ENCODE measurements at places on chromosomes 12 and 14.
A peak's percentile ranks its signal among the peaks of the same experiment; 100 is the strongest.

- peak; percentile 24 for DNase-seq
These were observed 57.9 kb downstream of the RFLNA start for GRCh38 chr12:124352839-124353238.

GRCh38 chr12:65121049-65121955 lies at the start of gene WIF1:
TSS of gene WIF1 (minus strand) at chr12:65121305. CDS start at chr12:65121191, 114 bp downstream.
- peak; percentile 40 for DNase-seq

DNA sequence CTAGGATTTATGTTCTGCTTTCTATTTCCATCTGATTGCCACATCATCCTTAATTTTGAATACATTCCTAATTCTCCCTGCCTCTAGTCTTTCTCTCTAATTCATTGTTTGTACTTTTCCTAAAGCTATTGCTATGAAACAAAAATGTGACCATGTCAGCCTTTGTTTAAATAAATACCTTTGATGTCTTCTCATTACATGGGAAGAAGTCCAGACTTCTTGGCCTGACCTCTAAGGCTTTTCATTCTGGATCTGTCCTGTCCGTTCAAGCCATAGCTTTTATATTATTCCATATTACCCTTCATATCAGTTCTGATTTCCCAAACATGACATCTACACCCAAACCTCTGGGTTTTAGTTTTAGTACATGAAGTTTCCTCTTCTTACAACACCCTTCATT lies 91.4 kb downstream of the CDK17 start:
- no peak for DNase-seq

- peak; percentile 77 for DNase-seq
These were observed 5.2 kb upstream of the KRT85 start for GRCh38 chr12:52372216-52373154.

DNA sequence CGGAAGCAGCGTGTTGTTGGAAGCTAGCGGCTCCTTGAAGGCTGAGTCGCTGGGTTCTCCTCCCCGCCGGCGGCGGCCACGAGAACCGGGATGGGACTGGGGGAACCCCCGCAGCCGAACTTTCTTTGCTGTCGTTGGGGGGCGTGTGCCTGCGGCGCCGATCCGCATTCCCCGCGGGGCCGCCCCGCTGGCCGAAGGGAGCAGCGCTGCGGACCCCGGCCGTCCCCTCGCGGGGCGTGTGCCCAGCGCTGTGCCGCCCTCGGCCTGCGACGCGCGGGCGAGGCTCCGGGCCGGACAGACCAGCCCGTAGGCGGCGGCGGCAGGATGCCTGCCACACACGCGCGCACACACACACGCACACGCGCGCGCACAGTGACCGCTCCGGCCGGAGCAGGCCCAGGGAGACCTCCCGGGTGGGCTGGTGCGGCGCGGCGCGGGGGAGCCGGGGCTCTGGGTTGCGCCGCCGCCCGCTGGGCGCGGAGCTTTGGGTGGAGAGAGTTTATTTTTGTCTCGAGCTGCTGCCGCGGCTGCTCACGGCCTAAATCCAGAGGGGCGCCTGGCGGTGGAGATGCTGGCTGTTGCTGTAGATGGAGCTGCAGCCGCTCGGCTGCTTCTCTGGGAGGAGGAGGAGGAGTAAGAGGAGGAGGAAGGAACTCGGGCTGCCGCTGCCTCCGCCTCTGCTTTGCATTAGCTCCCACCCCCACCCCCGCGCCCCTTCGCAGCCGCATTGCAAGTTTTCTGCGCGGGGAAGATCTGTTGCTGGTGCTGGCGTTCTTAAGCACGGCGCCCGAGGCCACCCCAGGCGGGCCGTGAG lies at the start of gene SAMD4A:
Gene SAMD4A, plus strand, starts transcription at position 719 of the 814 bp plus-strand sequence. CDS start 789 bp downstream, outside the sequence.
- peak; percentile 39 for DNase-seq

GRCh38 chr12:108190529-108190928 lies 61.4 kb downstream of the WSCD2 start:
- no peak for DNase-seq

DNA sequence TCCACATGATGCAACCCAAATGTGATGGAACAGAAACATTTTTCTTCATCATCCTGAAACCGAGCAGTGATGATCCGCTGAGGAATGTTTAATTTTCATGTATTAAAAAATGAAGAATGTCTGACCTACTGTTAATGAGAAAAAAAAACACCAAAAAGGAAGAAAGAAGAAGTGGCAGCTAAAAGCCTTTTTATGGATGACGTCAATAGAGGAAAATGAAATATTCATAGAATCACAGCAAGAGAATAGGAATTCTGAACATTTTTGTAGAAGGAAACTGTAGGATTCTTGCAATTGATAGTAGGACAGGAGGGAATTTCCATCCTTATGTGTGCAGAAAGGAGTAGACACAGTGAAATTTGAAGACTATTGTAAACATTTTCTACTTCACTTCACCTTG lies 112.9 kb downstream of the PRKCH start:
- DNase-seq, result no peak

DNA sequence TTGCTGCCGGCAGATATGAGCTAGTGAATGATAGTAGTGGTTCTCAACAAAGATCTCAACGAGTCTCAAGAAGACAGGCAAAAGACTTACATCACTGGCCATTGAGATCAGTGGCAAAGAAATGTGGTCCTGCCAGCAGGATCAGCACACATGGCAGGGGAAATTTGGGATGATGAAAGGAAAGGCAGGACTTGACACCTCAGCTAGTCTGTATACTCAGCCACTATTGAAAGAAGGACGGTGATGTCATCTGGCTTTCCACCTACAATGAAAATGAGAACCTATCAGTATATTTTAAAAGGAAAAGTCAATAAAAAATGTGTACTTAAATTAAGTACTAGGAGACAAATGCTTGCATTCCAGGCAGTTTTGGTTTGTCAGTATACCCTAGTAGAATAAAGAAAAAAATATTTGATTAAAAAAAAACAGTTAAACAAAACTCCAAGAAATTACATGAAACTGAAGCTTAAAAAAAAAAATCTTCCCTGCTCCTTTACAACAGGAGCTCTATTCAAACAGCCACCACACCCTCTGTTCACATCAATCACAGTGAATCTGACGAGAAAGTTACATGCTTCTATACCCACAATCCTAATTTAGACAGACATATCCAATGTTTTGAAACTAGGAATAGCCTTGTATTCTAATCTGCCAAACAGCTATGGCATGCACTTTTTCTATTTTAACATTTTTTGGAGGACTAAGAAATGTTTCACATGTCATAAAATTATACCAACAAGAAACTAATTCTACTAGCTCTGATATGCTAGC lies 34.9 kb downstream of the RAD9B start:
- peak; percentile 18 for DNase-seq

DNA sequence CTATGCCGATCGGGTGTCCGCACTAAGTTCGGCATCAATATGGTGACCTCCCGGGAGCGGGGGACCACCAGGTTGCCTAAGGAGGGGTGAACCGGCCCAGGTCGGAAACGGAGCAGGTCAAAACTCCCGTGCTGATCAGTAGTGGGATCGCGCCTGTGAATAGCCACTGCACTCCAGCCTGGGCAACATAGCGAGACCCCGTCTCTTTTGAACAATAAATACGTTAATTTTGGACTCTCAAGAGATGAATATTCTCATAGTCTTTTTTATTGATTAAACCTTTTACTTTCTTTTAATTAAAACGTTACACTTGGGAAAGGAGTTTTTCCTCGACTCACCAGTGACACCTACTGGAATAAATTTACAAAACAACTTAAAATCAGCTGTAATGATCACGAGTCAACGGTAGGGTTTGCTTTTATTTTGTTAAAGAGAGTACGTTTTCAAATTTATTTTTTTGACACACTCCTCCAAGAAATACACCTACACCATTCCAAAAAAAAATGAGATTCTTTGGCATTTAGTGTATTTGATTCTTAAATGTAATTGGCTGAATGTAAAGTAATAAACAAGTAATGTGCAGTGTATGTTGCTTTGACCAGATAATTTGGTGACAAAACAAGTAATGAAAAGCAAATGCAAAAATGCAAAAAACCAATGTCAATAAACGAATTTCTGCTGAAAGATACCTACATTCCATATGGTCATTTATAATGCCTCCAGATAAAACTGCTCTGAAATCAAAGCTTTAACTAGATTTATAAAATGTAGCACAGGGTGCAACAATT lies 687 bp upstream of the RPS29 start:
- peak; percentile 53 for DNase-seq

Measured in NCI-H2081 (cell line).